Activated CD8-positive, alpha-beta T cell treated with anti-CD3 and anti-CD28 coated beads, Interleukin-2, amount 10 ng/mL, durations not matched to agents 7 days and 5 days (primary cell): ENCODE measurements at places on chromosomes 3 and 15.

DNA sequence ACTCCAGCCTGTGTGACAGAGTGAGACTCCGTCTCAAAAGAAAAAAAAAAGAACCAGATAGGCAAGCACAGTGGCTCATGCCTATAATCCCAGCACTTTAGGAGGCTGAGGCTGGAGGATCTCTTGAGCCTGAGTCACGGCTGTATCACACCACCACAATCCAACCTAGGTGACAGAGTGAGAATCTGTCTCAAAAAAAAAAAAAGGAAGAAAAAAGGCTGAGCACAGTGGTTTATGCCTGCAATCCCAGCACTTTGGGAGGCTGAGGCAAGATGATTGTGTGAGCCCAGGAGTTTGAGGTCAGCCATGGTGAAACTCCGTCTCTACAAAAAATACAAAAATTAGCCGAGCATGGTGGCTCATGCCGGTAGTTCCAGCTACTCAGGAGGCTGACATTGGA, 5.6 kb upstream of the NICN1 start:
- no peak for DNase-seq

DNA sequence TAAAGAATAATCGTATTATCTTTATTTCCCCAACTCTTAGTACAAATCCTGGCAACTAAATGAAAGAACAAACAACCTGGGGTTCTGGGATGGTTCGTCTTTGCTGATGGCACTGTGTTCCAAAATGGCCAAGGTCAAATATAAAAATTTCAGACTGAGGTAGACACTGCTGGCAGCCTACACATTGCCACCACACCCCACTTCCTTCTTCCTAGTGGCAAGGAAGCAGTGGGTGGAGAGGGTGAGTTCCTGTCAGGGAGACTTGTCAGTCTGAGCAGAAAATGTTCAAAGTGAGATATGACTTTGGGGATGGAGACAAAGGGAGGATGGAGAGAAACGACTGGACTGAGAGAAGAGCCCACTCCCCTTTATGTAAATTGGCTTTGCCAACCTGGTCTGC, 69.6 kb downstream of the LMCD1 start:
- no peak for DNase-seq

DNA sequence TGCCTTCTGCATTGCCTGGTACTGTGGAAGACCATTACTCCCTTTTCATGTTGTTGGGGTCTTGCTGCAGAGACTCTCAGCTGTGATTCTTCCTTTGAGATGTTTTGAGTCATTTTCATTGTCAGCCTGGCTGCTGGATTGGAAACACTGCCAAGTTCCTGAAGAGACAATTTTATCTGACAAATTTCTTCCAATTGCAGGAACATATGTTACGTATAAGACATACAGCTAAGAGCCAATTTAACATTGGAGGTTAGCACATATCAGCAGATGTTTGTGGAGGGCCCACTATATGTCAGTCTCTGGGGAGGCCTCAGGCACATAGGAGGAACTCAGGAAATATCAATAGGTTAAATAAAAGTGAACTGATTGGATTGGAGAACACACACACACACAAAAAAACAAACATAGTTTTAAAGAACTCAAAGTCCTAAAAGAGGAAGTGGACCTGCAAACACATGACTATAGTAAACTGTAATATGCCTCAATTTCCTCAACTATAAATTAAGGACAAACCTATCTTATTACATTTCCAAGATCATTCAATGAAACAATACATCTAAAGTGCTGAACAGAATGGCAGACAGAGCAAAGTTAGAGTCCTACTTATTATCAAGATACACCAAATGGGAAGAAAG, 172.3 kb downstream of the MYRIP start:
- no peak for DNase-seq

GRCh38 chr15:73756947-73757513, 3.9 kb upstream of the INSYN1 start:
- DNase-seq: no peak
